ENCODE measurements at places on chromosomes 5 and 9.
A peak's percentile ranks its signal among the peaks of the same experiment; 100 is the strongest.

- no peak for DNase-seq
Measured at GRCh38 chr9:131812116-131812790, 72.4 kb upstream of the RAPGEF1 start.

DNA sequence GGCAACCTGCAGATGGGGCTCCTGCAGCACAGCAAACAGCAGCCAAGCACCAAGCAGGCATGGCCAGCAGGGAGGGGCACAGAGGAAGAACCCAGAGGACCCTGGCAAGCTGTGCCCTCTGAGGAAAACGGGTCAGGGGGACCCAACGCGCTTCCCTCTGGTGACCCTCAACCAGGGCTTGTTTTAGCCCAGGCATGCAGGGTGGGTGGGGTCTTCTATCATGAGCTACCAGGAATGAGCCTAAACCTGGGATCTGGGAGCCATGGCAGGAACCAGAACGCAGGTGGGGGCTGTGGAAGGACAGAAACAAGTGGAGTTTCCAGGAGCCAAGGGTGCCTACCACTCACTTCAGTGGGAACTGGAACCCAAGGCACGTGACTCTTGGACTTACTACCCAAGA, 20.9 kb downstream of the IPPK start:
- DNase-seq: peak; percentile 44

DNA sequence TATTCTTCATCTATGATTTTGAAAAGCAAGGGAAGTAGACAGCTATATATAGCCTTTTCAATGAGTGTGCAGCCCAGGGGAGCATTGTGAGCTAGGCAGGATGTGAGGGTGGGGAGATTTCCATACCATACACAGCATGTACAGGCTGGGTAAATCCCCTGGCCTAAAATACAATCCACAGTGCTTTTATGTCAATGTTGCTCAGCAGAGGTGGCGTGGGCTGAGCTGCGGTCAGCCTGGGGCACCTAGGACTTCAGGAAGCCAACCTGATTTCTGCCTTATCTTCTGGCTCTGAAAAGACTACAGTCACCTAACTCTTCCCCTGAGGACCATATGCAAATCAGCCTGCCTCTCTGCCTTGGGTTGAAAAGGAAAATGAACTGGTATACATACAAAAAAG, 6.3 kb upstream of the GARIN3 start:
- DNase-seq: no peak

- DNase-seq: no peak
Measured at GRCh38 chr5:145689235-145689634, 145.9 kb downstream of the PRELID2 start.

DNA sequence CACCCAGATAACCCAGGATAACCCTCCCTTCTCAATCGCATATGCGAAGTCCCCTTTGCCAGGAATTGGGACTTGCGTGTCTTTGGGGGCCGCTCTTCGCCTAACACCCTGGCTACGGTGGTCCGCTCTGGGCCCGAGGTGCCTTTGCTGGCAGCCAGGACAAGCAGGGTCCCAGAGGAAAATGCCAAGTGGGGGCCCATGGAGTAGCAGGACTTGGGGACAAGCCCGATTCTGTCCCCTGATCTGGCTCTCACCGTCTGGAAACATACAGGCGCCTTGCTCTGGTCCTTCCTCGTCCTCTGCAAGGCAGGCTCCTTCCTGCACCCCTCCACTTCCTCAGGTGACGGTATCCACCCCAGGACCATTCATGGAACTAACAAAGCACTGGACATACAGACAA, 78.1 kb upstream of the UNC5A start:
- DNase-seq: peak; percentile 40

DNA sequence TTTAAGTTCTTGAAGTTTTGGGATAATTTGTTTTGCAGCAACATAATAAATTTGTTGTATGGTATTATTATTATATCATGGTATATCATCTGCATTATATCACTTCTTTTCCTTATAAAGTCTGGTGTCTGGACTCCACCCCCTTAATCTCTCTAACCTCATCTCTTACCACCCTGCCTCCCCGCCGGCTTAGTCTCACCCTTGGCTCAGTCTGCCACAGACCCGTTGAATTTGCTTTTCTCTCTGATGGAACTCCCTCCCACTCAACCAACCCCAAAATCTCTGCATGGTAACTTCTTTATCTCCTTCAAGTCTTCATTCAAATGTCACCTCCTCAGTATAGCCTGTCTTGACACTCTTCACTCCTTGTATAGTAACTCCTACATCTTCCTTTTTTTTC, 29.6 kb upstream of the MATR3 start:
- no peak for DNase-seq

DNA sequence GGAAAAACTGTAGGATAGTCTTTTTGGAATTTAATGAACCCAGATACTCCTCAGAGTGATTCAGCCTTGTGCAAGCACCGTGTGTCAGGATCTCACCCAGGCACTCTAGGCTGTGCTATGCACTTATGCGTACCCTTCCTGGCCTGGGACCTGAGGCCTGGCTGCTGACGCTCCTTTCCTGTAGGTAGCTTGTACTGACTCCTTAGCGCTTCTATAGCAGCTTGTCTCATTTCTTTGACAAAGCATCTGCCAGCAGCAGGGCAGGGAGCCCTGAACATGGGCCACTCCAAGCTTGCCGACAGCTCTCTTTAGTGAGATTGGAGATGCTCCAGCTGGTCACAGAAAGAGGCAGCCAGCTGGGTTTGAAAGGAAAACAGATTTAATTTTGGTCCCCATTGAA, 147.3 kb downstream of the SGCD start:
- peak; percentile 46 for DNase-seq

GRCh38 chr9:95793924-95794828, 81.3 kb upstream of the ERCC6L2 start:
- no peak for DNase-seq

- DNase-seq: no peak
Measured at GRCh38 chr5:85663708-85664031, 954.1 kb upstream of the COX7C start.

DNA sequence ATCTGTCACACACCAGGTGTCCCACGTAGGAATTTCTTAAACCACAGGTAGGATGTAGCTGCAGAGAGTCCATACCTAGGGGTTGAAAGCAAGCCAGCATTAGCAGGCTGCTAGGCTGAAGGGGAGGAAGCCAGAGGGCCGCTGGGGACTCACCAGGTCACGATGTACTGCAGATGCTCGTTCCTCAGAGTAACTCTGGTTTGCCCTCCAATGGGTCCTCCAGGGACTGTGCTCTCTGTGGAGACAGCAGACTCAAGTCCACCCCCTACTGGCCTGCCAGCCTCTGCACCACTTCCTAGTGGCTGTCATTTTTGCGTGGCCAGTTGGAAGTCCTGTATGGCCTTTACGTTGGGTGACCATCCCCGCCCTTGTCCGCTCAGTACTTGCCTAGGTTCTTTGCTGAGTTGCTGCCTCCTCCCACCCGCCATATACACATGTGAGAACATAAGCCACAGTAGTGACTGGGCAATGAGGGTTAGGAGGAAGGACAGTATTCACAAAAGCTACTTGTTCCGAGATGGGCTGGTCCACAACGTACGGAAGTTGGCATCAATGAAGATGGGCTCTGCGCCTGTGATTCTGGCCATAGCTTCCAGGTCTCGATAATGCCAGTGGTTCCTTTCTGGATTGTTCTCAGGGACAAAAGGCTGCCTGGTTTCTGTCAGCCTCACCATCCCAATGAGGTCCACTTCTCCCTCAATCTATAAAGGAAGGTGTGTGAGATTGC, 4.1 kb downstream of the RPL7A start:
- DNase-seq: peak; percentile 61

- DNase-seq: no peak
Measured at GRCh38 chr5:97425511-97425910, 242.5 kb upstream of the RIOK2 start.

- DNase-seq: no peak
Measured at GRCh38 chr9:125464591-125465385, 203.2 kb downstream of the GAPVD1 start.

- DNase-seq: peak; percentile 48
Measured at GRCh38 chr9:133684121-133684935, 48.2 kb downstream of the DBH start.

DNA sequence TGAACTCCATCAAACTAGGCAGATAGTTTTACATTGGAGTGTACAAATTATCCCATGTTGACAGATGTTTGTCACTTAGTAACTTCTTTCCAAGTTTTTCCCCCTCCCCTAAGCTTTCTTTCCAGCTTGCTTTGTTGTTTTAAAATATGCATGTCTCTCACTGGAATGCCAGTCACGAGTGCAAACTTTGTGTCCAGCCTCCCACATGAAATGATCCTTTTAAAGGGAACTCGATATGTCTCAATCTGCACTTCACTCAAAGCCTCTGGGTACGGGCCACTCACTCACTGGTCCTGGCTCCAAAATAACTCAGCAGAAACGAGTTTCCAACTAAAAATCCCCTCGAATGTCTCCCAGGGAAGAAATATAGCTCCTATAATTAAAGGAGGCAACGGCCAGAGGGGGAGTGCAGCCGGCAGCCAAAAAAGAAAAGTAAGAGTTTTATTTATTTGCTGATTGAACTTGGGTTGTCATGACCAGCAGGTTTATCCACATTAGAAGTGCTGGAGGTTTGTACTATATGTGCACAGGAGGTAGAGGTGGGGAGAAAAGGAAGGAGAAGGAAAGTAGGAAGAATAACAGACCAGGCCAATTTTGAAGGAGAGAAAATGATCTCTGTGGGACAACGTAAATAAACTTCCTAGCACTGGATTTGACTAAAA, 17.5 kb downstream of the NR2F1 start:
- DNase-seq: no peak

GRCh38 chr9:130694205-130694604, 625 bp downstream of the EXOSC2 start:
- DNase-seq: no peak

GRCh38 chr9:115524453-115525059, 406.6 kb upstream of the TNC start:
- no peak for DNase-seq

DNA sequence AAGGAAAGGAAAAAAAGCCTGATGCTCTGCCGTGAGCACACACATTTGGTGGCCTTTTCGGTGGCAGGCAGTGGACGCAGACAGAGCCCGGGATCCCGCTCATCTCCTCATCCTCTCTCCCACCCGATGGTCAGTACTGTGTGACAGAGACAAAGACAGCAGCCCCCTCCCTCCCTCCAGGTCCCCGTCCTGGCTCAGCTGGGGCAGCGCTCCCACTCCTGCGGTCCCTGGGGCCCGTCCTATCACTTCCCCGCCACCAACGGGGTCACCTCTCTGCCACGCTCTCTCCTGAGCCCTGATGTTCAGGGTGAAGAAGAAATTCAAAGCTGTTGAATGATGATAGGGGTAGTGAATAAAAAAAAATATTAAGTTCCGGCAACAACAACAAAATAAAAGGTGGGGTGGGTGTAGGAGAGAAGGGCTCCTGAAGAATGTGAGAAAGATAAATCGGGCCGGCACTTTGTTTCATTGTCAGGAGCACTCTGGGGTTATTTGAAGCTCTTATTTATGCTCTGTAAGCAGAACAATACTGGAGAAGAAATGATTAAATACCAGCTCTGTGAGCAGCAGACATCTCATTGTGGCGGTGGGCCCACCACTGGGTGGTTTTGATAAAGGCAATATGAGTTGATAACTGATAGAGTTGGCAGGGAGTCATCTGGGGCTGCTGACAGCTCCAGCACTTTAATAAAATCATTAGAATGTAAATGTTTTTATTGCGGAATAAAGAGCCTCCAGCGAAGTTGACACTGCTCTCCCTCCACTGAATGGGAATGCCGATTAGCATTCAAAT, 417.7 kb downstream of the IRX1 start:
- no peak for DNase-seq

DNA sequence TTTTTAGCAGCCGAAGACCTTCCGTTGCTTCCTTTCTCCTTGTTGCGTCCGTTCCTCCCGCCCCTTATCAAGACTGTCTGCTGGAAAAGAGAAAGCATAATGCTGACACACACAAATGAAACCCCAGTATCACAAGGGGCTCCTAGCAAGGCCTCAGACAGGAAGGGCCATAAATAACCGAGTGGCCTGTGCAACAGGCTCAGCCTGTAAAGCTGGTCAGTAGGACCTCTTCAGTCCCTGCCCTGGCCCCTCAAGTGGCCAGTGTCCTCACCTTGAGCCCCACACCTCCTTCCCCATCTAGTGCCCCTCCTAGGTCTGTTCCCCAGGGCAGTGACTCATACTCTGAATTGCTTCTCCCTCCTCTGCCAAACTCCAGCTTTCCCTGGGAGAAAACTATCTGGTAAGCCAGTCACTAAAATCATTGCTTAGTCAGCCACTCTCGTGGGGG, 174.6 kb upstream of the IL12B start:
- no peak for DNase-seq

DNA sequence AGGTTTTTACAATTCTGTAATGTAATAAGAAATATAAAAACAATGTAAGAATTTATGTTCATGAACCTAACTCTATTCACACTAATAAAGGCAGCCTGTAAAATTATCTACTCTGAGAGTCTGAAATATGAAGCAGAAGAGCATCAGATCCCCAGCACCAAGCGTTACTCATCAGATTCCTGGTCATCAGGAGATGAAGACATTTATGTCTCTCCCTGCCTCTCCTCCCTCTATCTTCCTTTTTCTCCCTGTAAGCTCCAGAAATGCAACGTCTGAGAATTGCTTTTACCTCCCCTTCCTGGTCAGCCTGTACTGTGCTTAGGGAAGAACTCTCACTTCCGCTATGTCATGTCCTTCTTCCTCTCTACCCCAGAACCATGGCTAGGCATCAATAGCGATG, 114.4 kb upstream of the SLIT3 start:
- DNase-seq: no peak

- peak; percentile 24 for DNase-seq
Measured at GRCh38 chr5:172594431-172594830, 46.6 kb upstream of the NEURL1B start.

DNA sequence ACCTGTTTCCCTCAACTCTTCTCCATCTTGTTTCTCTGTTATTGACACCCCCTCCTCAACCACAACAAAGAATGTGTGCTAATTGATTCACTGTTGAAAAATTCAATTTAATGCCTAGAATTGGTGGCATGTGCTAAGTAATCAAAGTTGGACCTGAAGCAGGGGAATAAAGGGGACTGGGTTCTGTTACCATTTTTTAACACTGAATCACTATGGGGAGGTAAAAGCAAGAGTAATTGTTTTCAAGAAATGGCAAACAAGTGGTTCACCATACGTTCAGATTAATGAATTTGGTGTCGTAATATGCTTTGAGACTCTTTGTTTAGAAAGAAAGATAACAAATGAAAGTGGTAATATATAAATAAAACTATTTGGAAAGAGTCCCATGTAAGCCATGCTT, 17.0 kb upstream of the SSBP2 start:
- no peak for DNase-seq

- DNase-seq: no peak
Measured at GRCh38 chr5:13814301-13814700, 130.2 kb downstream of the DNAH5 start.

- DNase-seq: peak; percentile 61
Measured at GRCh38 chr9:134494273-134494815, 147.3 kb upstream of the COL5A1 start.

- no peak for DNase-seq
Measured at GRCh38 chr9:99354104-99354503, 132.0 kb downstream of the SEC61B start.

GRCh38 chr5:175285261-175285660, 158.7 kb downstream of the DRD1 start:
- DNase-seq: no peak

- no peak for DNase-seq
Measured at GRCh38 chr5:61386045-61386800, 54.2 kb downstream of the ZSWIM6 start.

Measured in aorta (tissue), 5 donors.